ENCODE measurements at places on chromosomes 16 and 17.

- no peak for DNase-seq
Measured at GRCh38 chr17:55068862-55069811, 100.6 kb downstream of the STXBP4 start.

DNA sequence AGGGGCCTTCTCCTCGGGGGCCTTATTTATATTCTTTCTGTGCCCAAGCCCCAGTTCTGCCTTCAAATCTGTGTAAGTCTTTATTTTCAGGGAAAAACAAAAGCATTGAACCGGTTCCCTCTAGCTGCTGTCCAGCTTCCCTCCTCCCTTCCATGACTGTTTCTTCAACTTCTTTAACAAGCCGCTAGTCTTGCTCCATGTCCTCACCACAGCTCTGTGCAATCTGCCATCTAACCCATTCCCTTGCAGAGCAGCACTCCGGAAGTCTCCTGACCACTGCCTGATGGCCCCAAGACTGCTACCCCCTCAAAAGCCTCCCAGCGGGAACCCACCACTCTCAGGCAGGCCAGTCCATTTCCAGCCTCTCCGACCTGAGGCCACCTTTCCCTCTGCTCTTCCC is 16.9 kb downstream of the EMC8 start:
- no peak for DNase-seq

GRCh38 chr17:70073310-70073709 is 1.7 kb upstream of the KCNJ16 start:
- DNase-seq, result no peak

GRCh38 chr17:56577190-56577842 is 16.2 kb upstream of the NOG start:
- no peak for DNase-seq

DNA sequence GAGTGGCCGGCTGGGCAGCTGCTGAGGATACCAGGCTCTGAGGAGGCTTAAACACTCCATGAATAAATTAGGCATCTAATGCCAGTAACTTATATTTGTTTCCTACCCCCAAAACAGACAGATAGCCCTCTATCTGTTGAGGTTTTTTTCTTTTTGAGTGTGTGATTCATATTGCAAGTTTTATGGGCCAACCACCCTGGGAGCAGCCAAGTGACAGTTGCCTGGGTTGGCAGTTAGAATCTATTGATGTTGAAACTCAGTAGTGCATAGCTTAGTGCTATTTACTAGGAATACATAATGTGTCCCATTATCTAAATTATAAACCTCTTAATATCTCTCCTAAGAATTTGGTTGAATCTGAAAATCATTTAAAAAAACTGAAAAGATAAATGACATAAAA is 397.4 kb downstream of the CA10 start:
- DNase-seq, result no peak

DNA sequence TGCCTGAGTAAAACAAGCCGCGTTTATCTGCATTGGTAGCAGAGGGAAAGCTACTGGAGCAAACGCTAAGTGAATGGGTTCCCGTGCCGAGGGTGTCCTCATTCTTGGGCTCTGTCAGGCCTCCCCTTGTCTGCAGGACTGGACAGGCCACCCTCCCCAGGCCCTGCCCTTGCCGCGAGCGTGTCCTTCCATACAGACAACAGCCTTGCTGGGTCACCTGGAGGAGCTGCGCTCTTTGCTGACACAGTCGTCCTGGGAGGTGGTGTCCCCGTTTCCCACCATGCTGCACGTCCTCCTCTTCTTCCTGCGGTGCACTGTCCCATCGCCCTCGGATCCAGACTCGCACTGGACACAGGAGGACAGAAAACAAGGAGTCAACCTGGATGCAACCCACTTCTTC is 7.8 kb upstream of the MXRA7 start:
- DNase-seq, result no peak

DNA sequence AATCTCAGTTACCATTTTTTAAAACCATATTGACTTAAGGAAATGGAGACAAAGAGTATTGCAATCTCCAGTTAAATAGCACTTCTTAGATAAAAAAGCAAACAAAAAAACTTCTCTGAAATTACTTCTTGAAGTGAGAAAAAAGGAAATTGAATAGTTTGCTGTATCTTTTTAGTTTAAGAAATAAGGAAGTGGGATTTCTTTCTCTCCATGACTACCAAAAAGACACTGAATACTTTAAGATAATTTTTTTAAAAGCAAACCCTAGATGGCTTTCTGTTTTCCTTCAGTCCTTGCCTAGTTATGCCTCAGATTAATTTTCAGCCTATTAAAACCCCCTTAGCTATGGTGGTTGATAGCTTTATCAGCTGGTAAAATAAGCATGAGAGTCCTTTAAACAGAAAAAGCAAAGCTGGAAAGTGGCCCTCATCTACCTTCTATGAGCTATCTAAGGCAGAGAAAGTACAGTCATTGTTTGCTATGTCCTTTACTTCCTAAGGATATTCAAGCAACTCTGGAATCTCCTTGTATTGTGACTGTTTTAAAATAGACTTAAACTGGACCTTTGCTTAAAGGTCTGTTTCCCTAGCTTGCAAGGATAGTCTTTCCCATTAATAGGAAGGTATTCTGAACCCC is 28.6 kb downstream of the TPPP3 start:
- DNase-seq, result no peak

GRCh38 chr17:549177-550040 is 165.2 kb downstream of the VPS53 start:
- DNase-seq, result no peak

GRCh38 chr16:51429041-51429440 is 278.0 kb upstream of the SALL1 start:
- DNase-seq, result no peak

- DNase-seq, result no peak
Measured at GRCh38 chr17:39573447-39574298, 34.0 kb downstream of the NEUROD2 start.

DNA sequence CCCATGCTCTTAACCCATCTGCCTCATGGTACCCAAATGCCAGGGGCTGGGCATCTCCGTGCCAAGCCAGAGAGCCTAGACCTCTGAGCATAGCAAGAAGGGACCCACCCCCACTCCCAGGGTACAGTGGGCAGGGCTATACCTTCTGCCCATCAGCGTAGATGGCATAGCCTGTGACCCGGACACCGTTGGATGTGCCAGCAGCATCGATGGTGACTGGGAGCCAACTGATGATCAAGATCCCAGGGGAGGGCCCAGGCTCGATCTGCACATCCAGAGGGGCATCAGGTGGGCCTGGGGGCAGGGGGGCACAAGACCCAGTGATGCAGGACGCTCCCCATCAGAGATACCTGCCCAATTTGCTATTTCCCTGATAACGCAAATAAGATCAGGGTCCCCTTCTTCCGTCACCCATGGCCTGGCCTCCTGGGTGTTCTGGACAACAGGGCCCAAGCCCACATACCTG is 17.1 kb downstream of the TSPOAP1 start:
- DNase-seq, result no peak

DNA sequence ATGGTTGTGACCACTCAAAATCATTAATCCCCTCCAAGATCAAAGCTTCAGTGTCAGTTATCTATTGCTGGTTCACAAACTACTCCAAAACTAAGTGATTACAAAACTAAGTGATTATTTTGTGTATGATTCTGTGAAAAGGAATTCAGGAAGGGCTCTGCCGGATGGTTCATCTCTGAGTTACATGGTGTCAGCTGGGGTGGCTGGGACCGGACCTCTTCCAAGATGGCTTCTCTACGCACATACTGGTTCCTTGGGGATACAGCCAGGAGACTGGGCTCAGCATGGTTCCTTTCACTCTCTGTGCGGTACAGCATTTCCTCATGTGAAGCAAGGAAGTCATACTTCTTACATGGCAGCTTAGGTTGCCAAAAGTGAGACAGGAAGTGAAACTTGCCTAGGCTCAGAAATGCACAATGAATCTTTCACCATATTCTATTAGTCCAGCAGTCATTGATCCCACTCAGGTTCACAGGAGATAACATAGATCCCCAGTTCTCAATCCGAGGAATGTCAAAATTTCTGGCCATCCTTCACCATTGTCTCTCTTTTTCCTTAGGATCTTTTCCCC is 97.9 kb upstream of the IRX6 start:
- DNase-seq, result no peak

GRCh38 chr16:54934481-54935265 is 4.0 kb downstream of the IRX5 start:
- DNase-seq, result no peak

DNA sequence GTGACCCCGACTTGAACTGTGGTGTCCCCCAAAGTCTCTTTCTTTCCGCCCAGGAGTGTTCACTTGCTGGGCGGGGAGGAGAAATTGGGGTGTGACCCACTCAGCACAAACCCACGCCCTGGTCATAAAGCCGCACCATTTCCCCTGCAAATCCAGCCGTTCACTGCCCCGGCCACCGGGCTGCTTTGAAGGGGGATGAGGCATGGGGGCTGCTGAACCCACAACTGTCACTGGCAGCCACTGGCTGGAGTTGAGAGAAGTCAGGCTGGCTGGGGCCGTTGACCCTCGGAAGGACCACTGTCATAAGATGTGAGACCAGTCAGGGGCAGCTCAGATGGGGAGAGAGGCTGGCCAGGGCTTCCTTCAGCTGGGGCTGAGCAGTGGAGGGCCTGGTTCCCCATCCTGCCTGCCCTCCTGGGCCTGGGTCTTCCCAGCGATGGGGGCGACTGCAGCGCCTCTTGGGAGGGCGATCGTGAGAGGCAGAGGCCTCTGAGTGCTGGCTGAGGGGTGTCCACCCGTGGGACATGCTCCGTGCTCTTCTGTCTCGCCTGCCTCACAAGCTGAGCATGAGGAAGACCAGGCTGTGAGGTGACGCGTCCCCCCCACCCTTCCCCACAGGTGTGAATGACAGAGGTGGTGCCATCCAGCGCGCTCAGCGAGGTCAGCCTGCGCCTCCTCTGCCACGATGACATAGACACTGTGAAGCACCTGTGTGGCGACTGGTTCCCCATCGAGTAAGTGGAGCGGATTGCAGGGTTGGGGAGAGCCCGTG is 19.5 kb downstream of the C16orf90 start:
- no peak for DNase-seq

GRCh38 chr16:27973678-27974077 is 89.8 kb downstream of the GSG1L start:
- DNase-seq, result no peak

DNA sequence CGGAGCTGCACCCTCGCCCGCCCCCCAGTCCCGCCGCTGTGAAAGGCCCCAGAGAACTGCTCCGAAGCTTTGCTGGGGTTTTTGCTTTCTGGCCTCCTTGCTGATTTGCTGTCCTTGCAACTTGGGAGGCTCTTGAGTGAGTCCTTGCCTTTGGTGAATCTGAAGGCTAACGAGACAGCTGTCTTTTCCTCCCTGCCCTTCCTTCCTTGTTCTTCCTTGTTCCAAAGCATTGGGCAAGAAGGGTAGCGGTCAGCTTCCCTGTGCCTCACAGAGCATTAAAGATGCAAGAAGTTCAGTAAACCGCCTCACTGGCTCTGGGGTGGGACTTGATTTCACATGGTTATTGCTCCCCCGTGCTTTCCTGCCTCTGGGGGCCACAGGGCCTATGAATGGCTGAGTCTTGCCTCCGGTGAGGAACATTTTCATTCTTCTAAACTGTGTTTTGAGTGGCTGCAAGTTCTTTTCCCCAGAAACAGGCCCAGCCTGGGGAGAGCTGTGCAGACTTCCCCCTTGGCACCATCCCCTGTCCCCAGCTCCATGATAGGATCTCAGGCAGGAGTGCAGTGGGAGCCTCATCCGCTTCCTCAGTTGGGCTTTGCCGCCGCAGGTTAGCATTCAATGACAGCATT is 1.4 kb downstream of the YPEL2 start:
- no peak for DNase-seq

- no peak for DNase-seq
Measured at GRCh38 chr16:31386157-31386984, 6.8 kb upstream of the ITGAD start.

GRCh38 chr17:62627219-62627903 is at the start of gene MRC2:
TSS of gene MRC2 (plus strand) at chr17:62627670. CDS start at chr17:62627803, 133 bp downstream.
- DNase-seq, result peak; percentile 58

GRCh38 chr16:23025692-23026307 is 123.5 kb downstream of the USP31 start:
- DNase-seq, result no peak

DNA sequence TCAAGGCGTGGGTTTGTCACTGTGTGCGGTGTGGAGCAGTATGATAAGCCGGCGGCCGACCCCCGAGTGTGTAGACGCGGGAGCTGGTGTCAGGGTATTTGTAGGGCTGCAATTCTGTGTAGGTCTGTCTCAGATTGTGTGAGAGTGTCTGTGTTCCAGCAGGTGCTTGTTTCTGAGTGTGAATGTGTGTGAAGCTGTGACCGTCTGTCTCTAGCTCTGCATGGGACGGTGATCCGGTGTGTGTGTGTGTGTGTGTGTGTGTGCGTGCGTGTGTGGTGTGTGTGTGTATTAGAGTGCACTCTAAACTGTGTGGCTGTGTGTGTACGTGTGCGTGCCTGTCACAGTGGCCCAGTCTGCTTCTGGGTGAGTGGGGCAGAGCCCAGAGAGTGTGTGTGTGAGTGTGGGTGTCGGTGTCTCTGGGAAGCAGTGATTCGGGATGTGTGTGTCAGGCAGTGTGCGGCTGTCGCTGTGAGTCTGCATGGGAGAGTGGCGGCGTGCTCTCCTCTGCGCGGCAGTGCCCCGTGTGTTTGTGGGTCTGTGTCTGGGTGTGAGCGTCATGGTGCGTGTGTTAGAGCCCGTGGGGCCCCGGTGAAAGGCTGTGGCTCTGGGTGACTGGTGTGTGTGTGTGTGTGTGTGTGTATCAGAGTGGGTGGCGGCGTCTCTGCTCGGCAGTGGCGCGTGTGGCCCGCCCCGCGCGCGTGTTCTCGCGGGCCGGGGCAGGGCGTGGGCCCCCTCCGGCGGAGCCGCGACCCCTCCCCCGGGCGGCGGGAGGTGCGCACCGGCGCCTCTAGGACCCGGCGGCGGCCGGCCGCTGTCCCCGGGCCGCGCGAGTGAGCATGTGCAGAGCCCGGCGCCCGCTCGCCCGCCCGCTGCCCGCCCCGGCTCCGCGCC is at the start of gene WSCD1:
Gene WSCD1 (plus strand): TSS at position 841 of the 891 bp plus-strand sequence. CDS start 10,280 bp downstream, outside the sequence.
- no peak for DNase-seq

GRCh38 chr17:77085926-77086432 is 54.8 kb upstream of the SEC14L1 start:
- no peak for DNase-seq

DNA sequence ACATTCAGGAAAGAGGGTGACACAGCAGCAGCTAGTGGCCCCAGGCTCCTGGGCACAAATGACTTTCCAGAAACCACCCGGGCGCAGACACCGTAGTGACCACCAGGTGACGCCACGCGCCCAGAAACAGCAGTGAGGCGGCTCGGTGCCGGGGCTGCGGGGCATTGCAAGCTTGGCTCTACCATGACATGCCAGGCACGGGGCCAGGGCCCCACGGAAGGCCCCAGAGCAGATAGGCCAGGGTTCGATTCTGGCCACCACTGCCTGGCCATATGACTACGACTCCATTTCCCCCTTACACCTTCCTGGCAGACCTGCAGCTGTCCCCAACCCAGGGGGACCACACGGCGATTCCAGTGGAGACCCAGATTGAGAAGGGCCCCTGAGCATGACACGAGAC is 6.7 kb downstream of the RHBDF1 start:
- DNase-seq, result peak; percentile 72

- no peak for DNase-seq
Measured at GRCh38 chr17:37494401-37494831, 4.7 kb downstream of the DUSP14 start.

GRCh38 chr16:9392956-9393355 is 301.5 kb downstream of the HAPSTR1 start:
- DNase-seq, result no peak

- no peak for DNase-seq
Measured at GRCh38 chr17:70181376-70181775, 12.0 kb downstream of the KCNJ2 start.
